CD4-positive, alpha-beta memory T cell (primary cell): ENCODE measurements at places on chromosomes 2 and 18.

DNA sequence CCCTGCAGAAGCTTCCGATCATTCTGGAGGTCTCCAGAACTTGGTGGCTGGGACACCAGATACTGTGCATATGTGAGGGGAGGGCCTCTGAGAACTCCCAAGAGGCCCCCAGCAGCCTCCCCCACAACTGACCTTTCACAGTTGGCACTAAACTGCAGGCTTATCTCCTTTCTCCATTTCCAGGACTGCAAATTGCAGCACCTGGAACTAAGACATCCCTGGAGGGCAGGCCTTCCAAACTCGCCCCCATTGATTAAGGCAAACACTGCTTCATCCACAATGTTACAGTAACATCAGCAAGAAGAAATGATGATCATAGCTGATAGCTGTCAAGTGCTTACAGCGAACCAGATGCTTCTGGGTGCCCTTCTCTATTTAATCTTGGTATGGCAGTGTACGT is 67.9 kb downstream of the TGOLN2 start:
- no peaks in the 10 kb centered on the region for H3K27me3 ChIP-seq
- H3K4me3 ChIP-seq: no peak overlapping the region
- no peak for DNase-seq
- H3K4me1 ChIP-seq: no peaks in the 10 kb centered on the region

- H3K4me3 ChIP-seq: no peak overlapping the region
- no peaks in the 10 kb centered on the region for H3K36me3 ChIP-seq
- H3K27ac ChIP-seq: no peak overlapping the region
- no peaks in the 10 kb centered on the region for H3K27me3 ChIP-seq
- no peaks in the 10 kb centered on the region for H3K4me1 ChIP-seq
- no peak for DNase-seq
Observed at GRCh38 chr18:6997808-6998207, 119.8 kb downstream of the LAMA1 start.

DNA sequence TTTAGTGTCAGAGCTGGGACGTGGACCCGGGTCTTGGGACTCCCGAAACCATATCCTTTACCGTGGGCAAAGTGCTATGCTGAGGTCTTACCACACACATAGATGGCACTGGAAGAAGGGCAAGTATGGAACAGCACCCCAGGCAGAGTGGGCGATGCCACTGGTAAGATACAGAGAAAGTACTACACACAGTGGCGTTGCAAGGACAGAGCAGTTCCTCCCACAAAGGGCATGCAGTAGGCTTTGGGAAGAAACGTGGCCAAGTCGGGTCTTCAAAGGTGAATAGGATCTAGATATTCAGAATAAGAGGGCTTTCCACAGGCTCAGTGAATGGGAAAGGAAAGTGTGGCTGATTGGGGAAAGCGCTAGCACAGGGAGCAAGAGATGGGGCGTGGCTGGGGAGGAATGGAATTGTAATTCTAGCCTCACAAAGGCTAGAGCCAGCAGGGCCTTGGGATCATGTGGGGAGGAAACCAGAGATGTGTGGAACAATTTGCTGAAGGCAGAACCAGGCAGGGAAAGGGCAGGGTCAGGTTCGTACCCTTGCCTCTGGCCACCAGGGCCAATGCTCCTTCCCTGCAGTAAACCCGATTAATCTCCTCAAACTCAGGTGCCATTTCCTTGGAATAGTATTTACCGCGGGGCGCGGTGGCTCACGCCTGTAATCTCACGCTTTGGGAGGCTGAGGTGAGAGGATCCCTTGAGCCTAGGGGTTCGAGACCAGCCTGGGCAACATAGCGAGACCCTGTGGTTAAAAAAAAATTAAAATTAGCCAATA is 36.0 kb downstream of the PCBP1 start:
- H3K27ac ChIP-seq: peak overlapping the region; percentile 97
- DNase-seq: no peak
- no peaks in the 10 kb centered on the region for H3K27me3 ChIP-seq
- H3K4me3 ChIP-seq: peak overlapping the region; percentile 100
- H3K36me3 ChIP-seq: no peaks in the 10 kb centered on the region

DNA sequence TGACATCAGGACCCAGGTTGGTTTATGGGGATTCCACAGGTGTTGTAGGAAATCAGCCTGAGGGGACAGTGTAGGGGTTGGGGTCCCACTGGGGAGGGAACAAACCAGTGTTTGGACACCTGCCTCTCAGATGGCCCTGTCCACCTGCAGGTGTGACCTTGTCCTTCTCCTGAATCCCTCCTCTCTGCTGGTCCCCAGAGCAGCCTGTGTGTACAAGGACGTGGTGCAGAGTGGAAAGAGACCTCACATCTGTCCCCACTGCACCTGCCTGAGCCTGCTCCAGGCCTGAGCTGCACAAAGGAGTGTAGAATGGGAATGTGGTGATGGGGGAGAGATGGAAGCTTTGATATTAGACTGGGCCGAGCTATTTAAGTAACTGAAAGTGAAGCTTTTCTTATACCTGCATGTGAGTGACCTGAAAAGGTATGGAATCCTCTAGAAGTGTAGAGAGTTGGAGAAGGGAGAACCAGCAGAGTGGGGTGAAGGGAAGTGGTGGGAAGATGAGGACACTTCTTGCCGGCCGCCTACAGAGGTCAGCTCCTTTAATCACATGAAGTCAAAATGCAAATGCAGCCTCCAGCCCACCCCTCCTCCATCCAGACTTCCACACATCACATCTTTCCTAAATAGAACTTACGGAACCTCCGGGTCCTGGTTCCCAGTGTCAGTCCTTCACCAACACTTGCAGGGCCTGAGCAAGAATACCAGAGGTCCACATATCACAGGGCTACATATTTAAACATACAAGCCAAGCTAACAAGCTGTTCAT is 89.3 kb upstream of the SMAD2 start:
- no peak overlapping the region for H3K4me3 ChIP-seq
- H3K4me1 ChIP-seq: no peaks in the 10 kb centered on the region
- DNase-seq: no peak
- no peaks in the 10 kb centered on the region for H3K36me3 ChIP-seq
- peaks cover 9% of the 10 kb centered on the region for H3K27me3 ChIP-seq

GRCh38 chr2:215705771-215706361 is 270.0 kb upstream of the FN1 start:
- no peaks in the 10 kb centered on the region for H3K36me3 ChIP-seq
- no peak overlapping the region for H3K27ac ChIP-seq
- H3K4me1 ChIP-seq: no peaks in the 10 kb centered on the region
- DNase-seq: no peak
- H3K4me3 ChIP-seq: no peak overlapping the region

- H3K36me3 ChIP-seq: no peaks in the 10 kb centered on the region
- no peak for DNase-seq
- H3K27me3 ChIP-seq: no peaks in the 10 kb centered on the region
Observed at GRCh38 chr18:10354241-10354811, 100.1 kb upstream of the APCDD1 start.
